Urinary bladder (tissue), 4 donors: ENCODE measurements at places on chromosomes 1 and 21. TPM values are rescaled to one million over a fixed set of nuclear protein-coding genes. Genes with fewer than 3 reads are reported as not detected.

Gene OR10J1
- polyA plus RNA-seq: not detected

- DNase-seq: no peak
Measured at GRCh38 chr1:245589906-245590305, 435.1 kb downstream of the KIF26B start.

Gene SLC25A34
- 1.3 TPM for polyA plus RNA-seq

Gene ACTA1
- polyA plus RNA-seq: 7.9 TPM

Gene LENEP
- polyA plus RNA-seq: not detected

GRCh38 chr21:21860888-21861287 is 862.7 kb downstream of the NCAM2 start:
- DNase-seq: no peak

DNA sequence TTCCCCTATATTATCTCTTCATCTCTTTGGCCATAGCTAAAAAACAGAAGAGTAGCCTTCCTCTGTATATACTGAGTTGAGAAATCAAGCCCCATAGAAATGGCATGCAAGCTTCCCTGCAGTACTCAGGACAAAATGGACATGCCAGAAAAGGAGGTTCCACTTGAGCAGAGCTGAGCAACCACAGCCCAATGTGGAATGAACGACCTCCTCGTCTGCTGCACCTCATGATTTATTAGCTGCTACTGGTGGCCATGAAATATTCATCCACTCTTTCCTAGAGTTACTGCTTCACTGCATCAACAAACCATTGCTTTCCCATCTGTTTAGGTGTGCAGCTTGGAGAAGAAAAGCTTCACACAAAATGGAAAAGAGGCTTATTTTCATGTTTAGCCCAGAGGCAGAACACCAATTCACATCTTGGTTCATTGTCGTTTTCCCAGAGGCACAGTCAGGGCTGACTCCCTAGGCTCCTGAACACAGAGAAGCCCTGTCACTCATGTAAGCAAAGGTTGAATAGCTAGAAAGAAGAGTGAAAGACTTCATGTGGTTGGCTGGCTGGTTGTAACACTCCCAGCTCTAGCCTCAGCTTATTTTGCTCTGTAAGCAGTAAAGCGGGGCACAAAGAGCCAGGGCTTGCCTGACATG is 148.0 kb downstream of the TSEN15 start:
- DNase-seq: no peak
